Astrocyte of the hippocampus (primary cell): ENCODE measurements at places on chromosomes 4 and X.

GRCh38 chrX:149456476-149457245, 48.4 kb downstream of the IDS start:
- no peak for DNase-seq

- no peak for DNase-seq
Measured at GRCh38 chr4:40502934-40503333, 126.7 kb downstream of the RBM47 start.

DNA sequence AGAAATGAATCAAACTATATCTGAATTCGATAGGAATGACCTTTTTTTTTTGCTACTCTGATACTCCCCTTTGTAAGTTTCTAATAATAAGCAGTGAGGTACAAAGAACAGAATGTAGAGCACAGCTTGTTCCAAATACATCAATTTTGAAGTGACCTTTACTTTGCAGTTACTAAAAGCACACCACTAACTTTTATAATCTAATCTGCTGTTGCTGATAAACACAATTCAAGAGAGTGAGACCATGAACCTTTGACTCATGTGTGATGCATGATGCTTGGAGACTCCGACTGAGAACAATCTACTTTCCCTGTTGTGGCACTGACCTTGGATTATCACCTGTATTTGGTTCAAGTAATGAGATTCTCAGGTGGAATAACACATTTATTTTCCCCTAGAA, 91.6 kb upstream of the GNPDA2 start:
- no peak for DNase-seq

DNA sequence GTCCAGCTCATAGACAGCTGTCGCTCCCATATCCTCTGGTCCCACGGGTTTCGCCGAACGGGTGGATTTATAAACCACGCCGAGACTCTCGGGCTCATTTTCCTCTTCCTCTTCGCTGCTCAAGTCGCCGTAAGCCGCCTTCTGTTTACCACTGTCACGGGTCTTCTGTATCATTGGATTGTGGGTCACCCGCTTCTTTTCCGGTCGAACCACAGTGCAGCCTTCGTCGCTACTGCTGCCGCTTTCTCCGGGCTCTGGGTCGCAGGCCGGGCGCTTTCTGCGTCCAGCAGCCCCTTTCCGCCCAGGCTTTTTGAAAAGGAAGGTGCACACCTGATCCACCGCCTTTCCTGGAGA, 311 bp downstream of the RNF113A start:
- no peak for DNase-seq

DNA sequence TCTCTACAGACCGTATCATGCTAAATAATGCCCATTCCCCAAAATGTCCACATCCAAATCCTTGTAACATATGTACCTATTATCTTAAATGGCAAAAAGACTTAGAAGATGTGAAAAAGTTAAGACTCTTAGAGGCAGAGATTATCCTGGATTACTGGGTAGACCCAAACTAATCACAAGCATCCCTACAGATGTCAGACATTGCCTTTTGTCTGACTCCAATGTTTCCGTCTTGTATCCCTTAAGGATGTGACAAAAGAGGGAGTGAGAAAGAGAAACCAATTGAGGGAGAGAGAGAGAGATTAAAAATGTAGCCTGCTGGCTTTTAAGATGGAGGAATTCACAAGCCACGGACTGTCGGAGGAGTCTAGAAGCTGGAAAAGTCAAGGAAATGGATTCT, 401.9 kb upstream of the FSTL5 start:
- DNase-seq = no peak

GRCh38 chr4:137946453-137947174, 295.5 kb downstream of the SLC7A11 start:
- DNase-seq = no peak

- peak; percentile 58 for DNase-seq
Measured at GRCh38 chr4:121370729-121371325, 10.0 kb downstream of the QRFPR start.

DNA sequence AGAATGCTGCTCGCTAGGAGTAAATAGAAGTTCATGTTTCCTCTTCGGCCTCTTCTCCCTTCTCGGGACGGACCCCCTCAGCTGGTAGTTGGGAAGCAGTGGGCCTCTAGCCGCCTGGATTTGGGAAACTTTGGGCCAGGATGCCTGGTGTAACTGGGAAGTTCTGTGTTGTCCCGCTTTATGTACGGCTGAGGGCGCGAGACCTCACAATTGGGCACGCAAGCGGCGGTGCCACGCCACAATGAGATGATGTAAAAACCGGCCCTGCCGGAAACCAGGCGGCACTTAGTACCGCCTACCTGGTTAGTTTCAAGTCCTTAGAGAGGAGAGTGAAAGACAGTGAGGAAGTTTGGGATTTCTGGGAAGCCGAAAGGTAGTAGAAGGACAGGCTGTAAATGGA, at the start of gene CT83:
Gene CT83, minus strand, starts transcription at position 155 of the 400 bp plus-strand sequence. Its CDS starts 120 bp downstream, at position 35.
- no peak for DNase-seq

DNA sequence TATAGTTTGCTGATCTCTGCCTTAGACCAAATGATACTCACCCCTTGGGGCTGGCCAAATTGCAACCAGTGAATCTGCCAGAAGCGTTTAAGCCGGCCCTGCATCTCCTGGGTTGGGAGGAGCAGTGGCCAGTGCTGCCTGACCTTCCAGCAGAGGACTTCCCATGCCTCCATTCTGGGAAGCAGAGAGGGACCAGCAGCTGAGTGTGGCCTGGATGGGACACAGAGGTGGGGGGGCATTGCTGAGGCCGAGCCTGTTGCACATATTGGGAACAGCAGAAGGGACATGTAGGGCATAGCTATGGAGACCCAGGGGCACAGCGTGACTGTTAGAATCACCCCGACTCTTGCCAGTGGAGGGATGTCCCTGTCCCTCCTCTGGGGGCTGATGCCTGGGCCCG, 93.3 kb downstream of the CPZ start:
- no peak for DNase-seq

- DNase-seq = no peak
Measured at GRCh38 chr4:52961666-52962412, 99.7 kb downstream of the RASL11B start.

- no peak for DNase-seq
Measured at GRCh38 chr4:184941671-184942418, 76.4 kb upstream of the HELT start.

DNA sequence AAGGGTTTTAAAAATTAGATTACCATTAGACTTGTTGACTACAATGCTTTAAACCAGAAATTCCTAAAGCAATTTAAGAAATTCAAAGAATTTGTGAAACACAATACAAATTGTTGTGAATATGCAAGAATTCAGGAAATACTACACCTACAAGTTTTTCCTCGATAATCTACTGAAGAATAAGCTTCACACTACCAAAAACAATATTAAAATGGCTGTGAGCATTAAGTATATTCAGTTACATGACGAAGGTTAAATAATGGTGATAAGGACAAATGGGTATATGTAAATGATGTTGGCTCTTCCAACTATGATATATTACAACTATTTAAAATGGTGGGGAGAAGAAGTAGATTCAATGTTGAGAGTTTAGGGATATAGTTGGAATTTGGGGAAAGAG, 111.1 kb upstream of the HTR2C start:
- DNase-seq = no peak

- peak; percentile 25 for DNase-seq
Measured at GRCh38 chrX:23904096-23904495, 3.6 kb downstream of the APOO start.

GRCh38 chrX:141314441-141314840, 72.1 kb upstream of the SPANXC start:
- DNase-seq = no peak

- peak; percentile 67 for DNase-seq
Measured at GRCh38 chr4:7625071-7625470, 190.3 kb upstream of the PSAPL1 start.

DNA sequence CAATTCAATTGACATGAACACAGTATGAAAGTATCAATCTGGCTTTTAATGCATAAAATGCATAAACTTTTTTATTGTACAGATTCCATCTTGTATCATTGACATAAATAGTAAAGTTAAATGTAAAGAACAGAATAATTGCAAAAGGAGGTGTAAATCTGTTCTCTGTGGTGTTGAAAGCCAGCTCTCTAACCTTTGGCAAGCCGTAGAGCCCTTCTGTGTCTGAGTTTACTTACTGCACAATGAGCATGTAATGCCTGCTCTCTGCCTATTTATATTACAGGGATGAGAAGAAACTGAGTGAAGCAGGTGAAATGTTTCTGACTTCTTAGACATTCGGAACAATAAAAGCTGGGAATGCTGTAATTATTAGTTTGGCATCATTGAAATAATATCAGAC, 389.3 kb upstream of the EPHA5 start:
- no peak for DNase-seq

- no peak for DNase-seq
Measured at GRCh38 chrX:69076088-69076487, 89.2 kb downstream of the PJA1 start.

- peak; percentile 53 for DNase-seq
Measured at GRCh38 chrX:69060631-69061408, 104.4 kb downstream of the PJA1 start.

- DNase-seq = no peak
Measured at GRCh38 chr4:181181331-181181730, 1061.9 kb upstream of the TENM3 start.

GRCh38 chrX:8743126-8743732, 11.3 kb upstream of the ANOS1 start:
- peak; percentile 45 for DNase-seq

DNA sequence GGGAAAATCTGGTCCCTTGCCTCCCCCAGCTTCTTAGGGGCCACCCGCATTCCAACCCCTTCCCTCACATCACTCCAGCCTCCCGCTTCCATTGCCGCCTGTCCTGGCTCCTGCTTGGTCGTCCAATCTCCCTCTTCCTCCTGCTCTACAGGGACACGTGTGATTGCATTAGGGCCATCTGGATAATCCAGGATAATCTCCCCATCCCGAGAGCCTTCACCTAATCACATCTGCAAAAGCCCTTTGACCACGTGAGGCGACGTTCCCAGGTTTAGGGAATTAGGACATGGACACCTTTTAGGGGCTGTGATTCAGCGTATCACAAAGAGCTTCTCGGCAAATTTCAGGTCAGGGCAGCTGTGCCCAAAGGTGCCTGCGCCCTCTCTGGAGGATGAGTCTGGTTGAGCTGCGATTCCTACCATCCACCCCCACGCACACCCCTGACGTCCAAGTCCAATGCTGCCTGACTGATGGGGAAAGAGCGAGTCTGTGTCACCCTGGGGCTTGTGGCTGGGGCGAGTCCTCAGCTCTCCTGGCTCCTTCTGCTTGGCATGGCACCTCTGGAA, 104.6 kb downstream of the PSAPL1 start:
- no peak for DNase-seq

- no peak for DNase-seq
Measured at GRCh38 chr4:102842367-102842766, 15.0 kb upstream of the UBE2D3 start.

- no peak for DNase-seq
Measured at GRCh38 chrX:95218976-95219375, 1465.7 kb upstream of the DIAPH2 start.

GRCh38 chrX:82848111-82848510, 660.0 kb upstream of the POU3F4 start:
- no peak for DNase-seq

DNA sequence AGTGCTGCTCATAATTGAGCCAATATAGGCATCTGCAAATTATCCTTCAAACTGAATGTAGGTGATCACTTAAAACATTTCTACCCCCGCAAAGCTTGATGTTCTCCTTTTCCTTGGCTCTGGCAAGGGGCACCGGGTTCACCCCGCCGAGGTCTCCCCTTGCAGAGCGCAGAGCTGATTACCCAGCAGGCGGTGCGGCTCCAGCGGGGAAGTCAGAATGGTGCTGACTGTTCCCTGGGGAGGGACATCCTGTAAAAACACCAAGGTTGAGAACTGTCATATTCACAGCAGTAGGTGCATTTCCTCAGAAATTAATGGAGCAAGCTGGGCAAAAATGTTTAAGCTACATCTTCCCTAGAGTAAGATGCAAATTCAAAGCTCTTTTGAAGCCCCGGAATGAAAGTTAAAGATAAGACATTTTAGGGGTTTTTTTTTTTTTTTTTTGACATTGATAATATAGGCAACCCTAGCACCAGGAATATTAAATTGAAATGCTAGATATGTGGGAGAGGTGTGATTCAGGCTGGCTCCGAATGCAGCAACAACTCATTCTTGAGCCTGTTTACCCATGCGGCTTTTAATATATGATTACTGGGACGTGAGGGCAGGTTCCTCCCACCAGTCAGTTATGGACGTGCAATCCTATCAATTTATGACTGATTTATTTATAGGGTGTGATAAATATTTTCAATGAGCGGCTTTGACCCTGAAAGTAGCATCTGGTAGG, 767.3 kb upstream of the TENM3 start:
- DNase-seq = no peak

GRCh38 chrX:134604701-134605311, 53.5 kb downstream of the PLAC1 start:
- DNase-seq = peak; percentile 39

GRCh38 chrX:119230850-119231249, 5.2 kb upstream of the PGRMC1 start:
- DNase-seq = no peak

DNA sequence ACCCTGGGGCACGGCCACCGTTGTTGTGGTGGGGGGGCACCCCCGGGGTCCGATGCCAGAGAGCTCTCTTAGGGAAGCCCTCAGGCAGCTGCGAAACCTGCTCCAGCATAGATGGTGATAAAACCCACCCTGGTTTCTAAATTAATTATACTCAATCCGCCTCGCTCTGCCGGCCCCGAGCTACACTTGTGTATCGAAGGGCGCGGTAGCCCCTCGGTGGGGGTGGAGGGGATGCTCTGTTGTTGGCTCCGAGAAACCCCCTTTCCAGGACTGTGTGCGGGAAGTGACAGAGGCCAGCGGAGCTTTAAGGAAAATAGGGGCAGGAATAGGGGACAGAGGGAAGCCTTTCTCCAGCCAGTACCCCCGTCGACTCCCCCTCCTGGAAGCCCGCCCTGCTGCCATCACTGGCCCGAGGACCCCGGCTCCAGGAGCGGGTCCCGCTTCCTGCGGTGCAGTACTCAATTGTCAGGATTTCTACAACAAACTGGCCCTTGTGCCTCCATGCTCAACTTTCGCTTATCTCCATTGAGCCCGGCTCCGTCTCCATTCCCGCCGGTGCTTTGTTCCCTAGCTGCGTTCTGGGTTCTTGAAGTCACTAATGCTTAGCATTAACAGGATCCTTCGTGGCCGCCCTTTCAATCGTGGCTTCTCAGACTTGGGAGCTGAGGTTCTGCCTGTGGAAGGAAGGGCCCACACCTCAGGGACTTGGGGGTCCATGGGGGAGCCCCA, 408.2 kb downstream of the BCOR start:
- no peak for DNase-seq

- DNase-seq = no peak
Measured at GRCh38 chr4:139978692-139979091, 175.3 kb downstream of the MAML3 start.

- peak; percentile 14 for DNase-seq
Measured at GRCh38 chrX:147803948-147804347, 107.8 kb upstream of the FMR1 start.

DNA sequence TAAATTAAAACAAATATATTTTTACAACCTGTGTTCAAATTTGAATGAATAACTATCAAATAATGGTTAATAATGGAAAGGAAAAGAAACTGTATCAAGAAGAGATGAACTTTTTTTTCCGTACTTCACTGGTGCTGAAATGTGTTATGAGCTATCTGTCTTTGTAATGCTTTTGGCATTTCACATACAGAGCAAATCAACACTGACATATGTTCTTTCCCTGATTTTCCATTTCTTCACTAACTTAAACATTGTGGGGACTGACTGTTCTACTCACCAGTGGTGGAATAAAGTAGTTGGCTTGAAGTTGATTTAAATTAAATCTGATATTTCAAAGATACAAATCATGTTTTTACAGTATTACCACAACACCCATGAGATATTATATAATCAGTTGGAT, 304.0 kb upstream of the BMP3 start:
- DNase-seq = no peak
